ENCODE measurements at places on chromosomes 13 and 19. TPM values are rescaled to one million over a fixed set of nuclear protein-coding genes. Genes with fewer than 3 reads are reported as not detected.

GRCh38 chr13:38429916-38430315 is 80.3 kb downstream of the UFM1 start:
- H3K27ac ChIP-seq: no peak overlapping the region
- H3K27me3 ChIP-seq: no peaks in the 10 kb centered on the region
- H3K36me3 ChIP-seq: no peaks in the 10 kb centered on the region
- no peak overlapping the region for H3K4me3 ChIP-seq
- no peak for DNase-seq

DNA sequence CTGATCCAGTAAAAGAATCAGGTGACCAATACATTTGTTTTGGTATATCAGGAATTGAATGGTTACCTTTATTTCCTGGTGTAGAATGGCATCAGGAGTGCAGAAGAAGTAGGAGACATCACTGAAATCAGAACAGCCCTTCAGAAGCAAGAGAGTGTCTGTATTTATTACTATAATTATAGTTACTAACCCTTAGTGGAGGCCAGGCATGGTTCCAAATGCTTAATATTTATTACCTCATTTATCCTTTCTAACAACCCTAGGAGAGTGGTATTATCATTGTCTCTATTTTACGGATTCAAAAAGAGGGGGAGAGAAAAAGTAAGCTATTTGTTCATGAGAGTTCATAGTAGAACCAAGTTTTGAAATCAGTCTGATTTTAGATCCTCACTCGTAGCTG is 1292.9 kb downstream of the PCDH9 start:
- H3K4me3 ChIP-seq: no peak overlapping the region
- no peak for DNase-seq
- H3K4me1 ChIP-seq: no peaks in the 10 kb centered on the region
- H3K27ac ChIP-seq: no peak overlapping the region
- H3K27me3 ChIP-seq: no peaks in the 10 kb centered on the region
- H3K36me3 ChIP-seq: no peaks in the 10 kb centered on the region

LYPD5 gene
- 1.1 TPM for total RNA-seq

KISS1R gene
- total RNA-seq: not detected

GRCh38 chr13:87361216-87361615 is 310.0 kb upstream of the SLITRK5 start:
- no peaks in the 10 kb centered on the region for H3K27me3 ChIP-seq
- H3K27ac ChIP-seq: no peak overlapping the region
- no peaks in the 10 kb centered on the region for H3K4me1 ChIP-seq
- no peaks in the 10 kb centered on the region for H3K36me3 ChIP-seq
- no peak overlapping the region for H3K4me3 ChIP-seq

NECTIN2 gene
- 45.6 TPM for total RNA-seq

- peak; percentile 31 for DNase-seq
- H3K27me3 ChIP-seq: no peaks in the 10 kb centered on the region
- H3K4me1 ChIP-seq: peaks cover 13% of the 10 kb centered on the region
- peak overlapping the region; percentile 89 for H3K27ac ChIP-seq
- no peaks in the 10 kb centered on the region for H3K36me3 ChIP-seq
These were observed 591 bp downstream of the ZNF823 start for GRCh38 chr19:11737964-11738745.

DNA sequence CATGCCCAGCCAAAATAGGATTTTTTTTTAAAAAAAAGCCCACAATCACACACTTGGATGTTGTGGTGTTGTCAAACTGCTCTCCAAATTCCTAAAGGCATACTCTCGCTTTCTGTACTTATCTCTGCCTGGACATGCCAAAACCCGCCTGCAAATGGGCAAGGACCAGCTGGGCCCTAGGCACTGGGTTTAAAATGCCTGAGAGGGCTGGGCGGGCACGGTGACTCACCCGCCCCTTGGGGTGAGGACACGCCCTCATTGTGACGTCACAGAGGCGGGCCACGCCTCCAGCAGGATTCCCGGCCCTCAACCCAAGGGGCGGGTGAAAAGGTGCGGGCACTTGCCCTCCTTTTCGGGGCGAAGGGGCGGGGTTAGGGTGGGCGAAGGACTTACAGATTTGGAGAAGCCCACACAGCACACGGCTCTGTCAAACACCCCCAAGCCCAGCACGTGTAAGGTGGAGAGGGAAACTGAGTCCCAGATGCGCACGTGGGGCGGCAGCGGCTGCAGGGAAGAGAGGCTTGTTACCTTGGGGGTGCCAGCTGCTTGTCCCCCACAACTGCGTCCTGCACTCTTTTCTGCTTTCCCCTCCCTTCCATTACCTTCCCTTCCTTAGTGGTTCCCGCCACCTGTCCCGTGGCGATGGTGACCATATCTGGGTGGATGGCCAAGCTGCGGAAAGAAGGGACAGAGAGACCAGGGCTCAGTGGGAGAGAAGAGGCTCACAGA is 6.6 kb downstream of the EML2 start:
- peak overlapping the region; percentile 73 for H3K27ac ChIP-seq
- no peaks in the 10 kb centered on the region for H3K27me3 ChIP-seq
- peaks cover 19% of the 10 kb centered on the region for H3K4me1 ChIP-seq
- peak; percentile 74 for DNase-seq

- H3K27ac ChIP-seq: no peak overlapping the region
- no peaks in the 10 kb centered on the region for H3K36me3 ChIP-seq
These were observed 181.0 kb upstream of the GPR12 start for GRCh38 chr13:26941345-26942174.

GRCh38 chr19:4717966-4718701 is 5.5 kb downstream of the DPP9 start:
- peaks cover 80% of the 10 kb centered on the region for H3K36me3 ChIP-seq
- peaks cover 11% of the 10 kb centered on the region for H3K4me1 ChIP-seq
- H3K4me3 ChIP-seq: no peak overlapping the region
- DNase-seq: no peak
- no peak overlapping the region for H3K27ac ChIP-seq

ALOX5AP gene
- 2.6 TPM for total RNA-seq

KANK3 gene
- total RNA-seq: 16.5 TPM

GRCh38 chr19:56955637-56956216 is 115.2 kb upstream of the PEG3 start:
- H3K4me1 ChIP-seq: no peaks in the 10 kb centered on the region
- peaks cover 19% of the 10 kb centered on the region for H3K27me3 ChIP-seq
- no peak overlapping the region for H3K27ac ChIP-seq
- no peak overlapping the region for H3K4me3 ChIP-seq
- no peak for DNase-seq

DNA sequence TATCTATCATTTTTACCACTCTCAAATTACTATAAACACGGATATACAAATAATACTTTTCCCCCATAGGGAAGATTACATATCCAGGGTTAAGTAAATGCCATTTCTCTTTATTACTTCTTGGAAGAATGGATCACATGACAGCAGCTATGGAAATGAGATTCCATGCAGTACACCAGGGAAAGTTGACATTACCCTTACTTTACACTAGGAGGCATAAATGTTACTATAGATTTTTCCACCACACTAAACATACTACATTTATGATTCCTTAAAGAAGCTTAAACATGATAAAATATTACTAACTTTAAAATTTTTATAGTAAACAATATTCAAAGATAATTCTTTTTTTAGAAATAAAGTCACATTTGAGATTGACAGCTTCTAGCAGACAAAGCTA is 611.4 kb downstream of the PCDH9 start:
- H3K4me1 ChIP-seq: peaks cover 5% of the 10 kb centered on the region
- no peaks in the 10 kb centered on the region for H3K27me3 ChIP-seq
- H3K4me3 ChIP-seq: no peak overlapping the region
- no peak for DNase-seq
- H3K27ac ChIP-seq: no peak overlapping the region

PEAK3 gene
- 0.11 TPM for total RNA-seq

PGLYRP2 gene
- total RNA-seq: not detected

GRCh38 chr13:30523211-30523610 is 57.5 kb upstream of the HMGB1 start:
- no peaks in the 10 kb centered on the region for H3K36me3 ChIP-seq
- H3K4me3 ChIP-seq: no peak overlapping the region
- H3K27ac ChIP-seq: no peak overlapping the region

DNA sequence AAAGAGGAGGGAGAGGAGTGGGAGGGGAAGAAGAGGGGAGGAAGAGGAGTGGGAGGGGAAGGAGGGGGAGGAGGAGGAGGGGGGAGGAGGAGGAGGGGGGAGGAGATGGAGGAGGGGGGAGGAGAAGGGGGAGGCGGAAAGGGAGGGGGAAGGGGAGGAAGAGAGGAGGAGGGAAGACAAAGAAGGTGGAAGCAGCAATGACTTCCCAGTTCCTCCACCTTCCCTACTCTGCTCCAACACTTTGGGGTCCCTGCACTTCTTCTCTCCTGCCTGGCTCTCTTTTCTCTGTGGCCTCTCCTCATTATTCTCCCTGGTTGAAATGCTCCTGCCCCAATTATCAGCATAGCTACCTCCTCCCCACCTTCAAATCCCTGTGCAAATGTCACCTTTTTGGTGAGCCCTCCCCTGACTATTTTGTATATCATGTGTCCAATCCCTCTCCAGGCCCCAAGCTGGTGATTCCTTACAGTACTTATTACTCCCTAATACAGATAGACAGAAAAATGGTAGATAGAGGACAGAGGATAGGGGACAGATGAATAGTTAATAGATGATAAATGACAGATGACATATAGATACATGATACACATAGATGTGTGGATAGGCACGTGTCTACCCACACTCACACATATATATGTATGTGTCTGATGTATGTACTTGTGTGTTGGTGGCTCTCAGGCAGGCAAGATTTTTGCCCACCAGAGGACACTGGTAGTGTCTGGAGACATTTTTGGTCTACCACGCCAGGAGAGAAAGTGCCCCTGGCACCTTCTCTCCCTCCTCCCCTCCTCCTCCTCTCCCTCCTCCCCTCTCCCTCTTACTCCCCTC is 25.2 kb downstream of the NLRP9 start:
- peaks cover 35% of the 10 kb centered on the region for H3K27me3 ChIP-seq
- H3K4me3 ChIP-seq: no peak overlapping the region
- H3K36me3 ChIP-seq: no peaks in the 10 kb centered on the region
- H3K4me1 ChIP-seq: no peaks in the 10 kb centered on the region
- no peak for DNase-seq
- no peak overlapping the region for H3K27ac ChIP-seq

DNA sequence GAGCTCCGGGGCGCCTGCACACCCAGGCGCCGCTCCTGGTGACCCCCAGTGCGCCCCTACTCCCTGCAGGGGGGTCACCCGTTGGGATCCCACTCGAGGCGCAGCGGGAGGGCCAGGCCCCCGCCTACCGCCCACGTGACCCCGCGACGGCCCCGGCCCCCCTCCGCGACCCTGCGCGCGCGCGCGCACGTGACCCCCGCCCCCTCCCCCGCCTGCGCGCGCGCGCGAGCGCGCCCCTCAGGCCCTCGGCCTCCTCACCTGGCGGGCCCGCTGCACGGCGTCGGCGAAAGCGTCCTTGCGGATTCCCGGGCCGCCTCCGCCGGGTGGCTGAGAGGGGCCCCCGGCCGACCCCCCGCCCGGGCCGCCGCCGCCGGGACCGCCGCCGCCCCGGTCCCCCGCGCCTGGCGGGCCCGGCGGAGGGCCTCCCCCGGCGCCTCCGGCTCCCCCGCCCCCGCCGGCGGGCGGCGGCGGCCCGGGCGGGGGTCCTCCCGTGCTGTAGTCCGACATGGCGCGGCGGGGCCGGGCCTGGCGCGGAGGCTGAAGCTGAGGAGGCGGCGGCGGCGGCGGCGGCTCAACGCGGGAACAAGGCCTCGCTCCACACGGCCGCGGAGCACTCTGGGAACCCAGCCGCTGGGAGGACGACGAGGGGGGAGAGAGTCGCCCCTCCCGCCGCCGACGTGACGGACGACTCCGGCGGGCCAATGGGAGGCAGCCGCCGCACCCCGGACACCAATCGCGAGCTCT is at the start of gene KHSRP:
KHSRP (minus strand) TSS at position 617 of the 744 bp plus-strand sequence; CDS start at position 507, 110 bp downstream.
- no peak for DNase-seq
- peaks cover 36% of the 10 kb centered on the region for H3K4me1 ChIP-seq
- H3K27me3 ChIP-seq: no peaks in the 10 kb centered on the region
- H3K4me3 ChIP-seq: peak within 1 kb of the TSS; percentile 87

FCER2 gene
- total RNA-seq: 0.36 TPM

DNA sequence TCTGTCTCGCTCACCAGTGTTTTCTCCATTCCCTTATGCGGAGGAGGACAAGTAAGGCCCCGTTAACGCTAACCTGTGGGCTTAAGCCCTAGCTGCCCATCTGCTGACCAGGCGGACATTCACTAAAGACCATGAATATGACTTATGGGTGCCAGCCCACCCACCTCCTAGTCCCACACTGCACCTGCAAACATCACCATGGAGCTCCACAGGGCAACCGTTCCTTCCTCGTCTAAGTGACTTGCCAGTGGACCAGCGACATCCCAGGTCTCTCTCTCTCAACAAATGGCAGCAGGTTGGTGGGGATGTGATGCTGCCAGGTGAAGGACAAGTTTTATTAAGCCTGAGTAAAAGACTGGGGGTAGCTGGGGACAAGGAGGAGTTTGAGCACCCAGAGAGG is 55.2 kb downstream of the CCDC70 start:
- no peak overlapping the region for H3K27ac ChIP-seq
- H3K36me3 ChIP-seq: no peaks in the 10 kb centered on the region
- H3K27me3 ChIP-seq: no peaks in the 10 kb centered on the region
- H3K4me3 ChIP-seq: no peak overlapping the region
- DNase-seq: no peak

DNA sequence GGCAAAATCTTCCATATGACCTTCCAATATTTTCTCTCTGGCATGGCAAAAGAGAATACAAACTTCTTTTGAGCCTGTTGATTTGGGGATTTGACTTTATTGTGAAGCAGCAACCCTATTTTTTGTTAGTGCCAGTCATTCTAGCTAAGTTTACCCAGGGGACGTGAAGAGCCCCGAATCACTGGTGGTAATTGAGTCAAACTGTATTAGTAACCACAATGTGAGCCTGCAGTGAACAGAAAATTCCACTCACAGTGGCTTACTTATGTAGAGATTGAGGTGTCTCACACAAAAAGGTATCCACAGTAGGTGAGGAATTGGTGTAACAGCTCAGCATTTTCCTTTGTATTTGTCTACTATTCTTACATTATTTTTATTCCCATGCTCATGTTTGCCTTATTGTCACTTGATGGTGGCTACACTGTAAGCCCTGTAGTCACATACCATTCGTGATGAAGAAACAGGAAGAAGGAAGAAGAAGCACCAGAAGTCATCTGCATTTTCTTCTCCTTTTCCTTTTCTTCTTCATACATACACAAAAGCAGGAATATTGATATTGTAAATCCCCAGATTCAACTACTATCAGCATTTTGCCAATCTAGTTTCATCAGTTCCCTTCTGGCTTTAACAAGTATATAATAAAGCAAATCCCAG is 33.3 kb upstream of the MYCBP2 start:
- no peaks in the 10 kb centered on the region for H3K36me3 ChIP-seq
